Adipose tissue (tissue), 3 donors: ENCODE measurements at places on chromosomes 12 and 14. TPM values are rescaled to one million over a fixed set of nuclear protein-coding genes. Genes with fewer than 3 reads are reported as not detected.

BMAL2 gene
- polyA plus RNA-seq, result 1.1 TPM

KCNA1 gene
- polyA plus RNA-seq, result 0.11 TPM

NOXRED1 gene
- 0.10 TPM for polyA plus RNA-seq

LRRC10 gene
- polyA plus RNA-seq, result not detected

SLCO1A2 gene
- 0.01 TPM for polyA plus RNA-seq
